Lower leg skin (tissue), 4 donors: ENCODE measurements at places on chromosomes 1 and 21. TPM values are rescaled to one million over a fixed set of nuclear protein-coding genes. Genes with fewer than 3 reads are reported as not detected.

DNA sequence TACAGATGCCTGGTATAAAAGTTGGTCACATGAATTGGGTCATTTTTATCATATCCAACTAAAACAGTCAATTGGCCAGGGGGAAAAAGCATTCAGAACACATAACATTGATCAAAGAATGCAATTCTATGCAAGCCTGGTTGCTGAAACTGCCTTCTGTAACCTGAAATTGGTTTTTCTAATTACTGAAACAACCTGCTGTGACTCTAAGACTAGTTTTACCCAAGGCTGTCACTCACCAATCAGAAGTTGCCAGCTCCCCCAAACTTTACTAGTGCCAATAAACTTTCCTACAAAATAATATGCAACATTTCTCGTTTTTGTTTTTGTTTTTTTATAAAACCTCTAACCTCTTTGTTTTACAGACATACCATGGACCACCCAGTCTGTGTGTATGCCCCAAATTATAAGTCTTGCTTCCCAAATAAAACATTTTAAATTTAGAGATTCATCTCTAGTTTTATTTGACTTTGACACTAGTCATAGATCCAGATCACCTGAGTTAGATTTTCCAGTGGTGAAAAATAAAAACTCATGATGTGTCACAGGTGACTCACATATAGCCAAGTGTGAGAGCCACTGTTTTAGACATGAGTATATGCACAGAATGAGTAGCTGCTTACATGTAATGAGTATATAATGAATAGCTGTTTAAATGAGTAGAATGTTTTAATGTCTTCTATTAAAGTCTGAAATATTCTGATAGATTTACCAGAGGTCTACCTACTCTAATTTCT is 64.2 kb upstream of the CR2 start:
- DNase-seq, result no peak

DNA sequence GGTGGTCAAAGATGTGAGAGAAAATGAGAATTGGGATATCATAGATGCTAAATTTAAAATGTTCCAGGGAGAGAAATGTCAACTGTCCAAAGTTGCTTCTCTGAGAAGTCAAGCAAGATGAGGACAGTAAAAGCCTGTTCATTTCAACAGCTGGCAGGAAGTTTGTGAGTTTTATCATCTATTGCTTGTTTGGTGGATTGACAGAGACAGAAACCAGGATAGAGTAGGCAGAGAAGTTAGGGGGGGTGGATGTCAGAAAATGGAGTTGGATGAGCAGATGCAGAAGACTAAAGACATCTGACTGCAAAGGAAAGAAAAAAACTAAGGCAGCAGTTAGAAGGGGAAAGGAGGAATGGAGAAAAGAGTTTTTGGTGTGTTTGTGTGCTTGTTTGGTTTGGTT is 78.4 kb downstream of the AK5 start:
- no peak for DNase-seq

- peak; percentile 85 for DNase-seq
Observed at GRCh38 chr1:2382621-2383361, 8.6 kb downstream of the MORN1 start.

GRCh38 chr1:157310401-157310800 is 172.2 kb upstream of the ETV3 start:
- DNase-seq, result peak; percentile 61

DNA sequence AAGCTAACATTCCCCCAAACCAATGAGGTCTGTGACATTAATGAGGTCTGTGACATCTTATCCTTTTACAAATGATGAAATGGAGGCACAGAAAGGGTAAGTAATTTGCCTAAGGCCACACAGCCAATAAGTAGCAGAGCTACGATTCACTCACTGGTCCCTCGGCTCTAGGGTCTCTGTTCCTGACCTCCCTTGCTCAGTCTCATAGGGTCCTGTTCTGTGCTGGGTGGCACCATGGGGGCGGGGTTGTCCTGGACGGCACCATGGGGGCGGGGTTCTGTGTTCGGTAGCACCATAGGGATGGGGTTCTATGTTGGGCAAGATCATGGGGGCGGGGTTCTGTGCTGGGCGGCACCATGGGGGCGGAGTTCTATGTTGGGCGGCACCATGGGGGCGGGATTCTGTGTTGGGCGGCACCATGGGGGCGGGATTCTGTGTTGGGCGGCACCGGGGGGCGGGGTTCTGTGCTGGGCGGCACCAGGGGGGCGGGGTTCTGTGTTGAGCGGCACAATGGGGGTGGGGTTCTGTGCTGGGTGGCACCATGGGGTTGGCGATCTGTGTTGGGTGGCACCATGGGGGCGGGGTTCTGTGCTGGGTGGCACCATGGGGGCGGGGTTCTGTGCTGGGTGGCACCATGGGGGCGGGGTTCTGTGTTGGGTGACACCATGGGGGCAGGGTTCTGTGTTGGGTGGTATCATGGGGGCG is 55.6 kb downstream of the CLSTN1 start:
- DNase-seq, result no peak

DNA sequence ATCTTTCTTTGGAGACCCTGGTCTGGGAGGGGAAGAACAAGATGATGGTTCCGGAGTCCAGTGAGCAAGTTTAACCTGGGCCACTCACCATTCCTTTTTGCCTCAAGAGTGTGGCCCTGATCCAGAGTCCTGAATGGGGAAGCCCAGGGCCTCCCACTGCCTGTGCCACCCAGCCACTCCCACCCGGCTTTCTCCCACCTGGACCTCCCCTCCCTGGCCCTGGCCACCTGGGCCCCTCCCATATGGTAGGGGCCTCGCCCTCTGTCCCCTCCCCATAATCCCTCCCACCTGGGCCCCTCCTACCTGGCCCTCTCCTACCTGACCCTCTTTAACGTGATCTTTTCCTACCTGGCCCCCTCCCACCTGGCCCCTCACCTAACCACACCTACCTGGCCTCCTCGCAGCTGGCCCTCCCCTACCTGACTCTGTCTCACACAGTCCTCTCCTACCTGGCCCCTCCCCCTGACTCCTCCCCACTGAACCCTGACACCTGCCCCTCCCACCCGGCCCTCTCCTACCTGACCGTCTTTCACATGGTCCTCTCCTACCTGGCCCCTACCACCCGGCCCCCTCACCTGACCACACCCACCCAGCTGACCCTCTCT is 220.7 kb upstream of the VAMP3 start:
- no peak for DNase-seq

- no peak for DNase-seq
Observed at GRCh38 chr1:211353562-211354212, 27.1 kb downstream of the TRAF5 start.

GRCh38 chr1:180194546-180195207 is 35.4 kb upstream of the LHX4 start:
- no peak for DNase-seq

DNA sequence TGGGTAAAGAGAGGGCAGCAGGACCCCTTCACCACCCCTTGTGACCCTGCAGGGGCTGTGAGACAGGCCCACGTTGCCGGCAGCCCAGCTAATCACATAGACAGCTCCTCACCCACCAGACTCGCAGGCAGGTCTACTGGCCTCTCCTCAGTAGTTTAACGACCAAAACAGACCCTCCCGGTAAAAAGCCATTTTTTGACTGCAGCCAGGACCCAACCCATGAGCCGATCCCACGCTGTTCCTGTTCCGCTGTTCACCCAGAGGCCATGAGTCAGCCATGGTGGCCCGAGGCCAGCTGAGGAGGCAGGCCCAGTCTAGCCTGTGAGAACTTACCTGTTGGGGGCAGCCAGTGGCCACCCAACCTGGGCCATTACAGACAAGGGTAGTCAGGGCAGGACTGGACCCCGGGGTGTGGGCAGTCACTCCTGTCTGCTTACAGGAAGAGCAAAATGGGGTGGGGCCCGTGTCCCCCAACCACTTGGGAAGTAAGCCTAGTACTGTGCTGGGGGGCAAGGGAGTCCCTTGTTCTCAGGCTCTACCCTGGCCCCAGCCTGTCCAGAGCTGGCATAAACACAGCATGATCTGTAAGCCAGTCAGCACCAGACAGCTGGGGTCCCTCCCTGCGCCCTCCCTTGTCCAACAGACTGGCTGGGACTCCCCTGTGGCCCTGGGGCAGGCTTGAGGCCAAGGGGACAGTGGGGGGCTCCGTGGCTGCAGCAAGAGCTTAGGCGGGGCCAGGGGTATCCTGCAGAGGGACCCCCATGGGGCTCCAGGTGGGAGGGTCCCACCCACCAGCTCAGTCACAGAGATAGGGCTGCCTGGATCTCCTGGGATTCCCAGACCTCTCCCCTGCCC is 61.9 kb downstream of the WNT9A start:
- peak; percentile 92 for DNase-seq

DNA sequence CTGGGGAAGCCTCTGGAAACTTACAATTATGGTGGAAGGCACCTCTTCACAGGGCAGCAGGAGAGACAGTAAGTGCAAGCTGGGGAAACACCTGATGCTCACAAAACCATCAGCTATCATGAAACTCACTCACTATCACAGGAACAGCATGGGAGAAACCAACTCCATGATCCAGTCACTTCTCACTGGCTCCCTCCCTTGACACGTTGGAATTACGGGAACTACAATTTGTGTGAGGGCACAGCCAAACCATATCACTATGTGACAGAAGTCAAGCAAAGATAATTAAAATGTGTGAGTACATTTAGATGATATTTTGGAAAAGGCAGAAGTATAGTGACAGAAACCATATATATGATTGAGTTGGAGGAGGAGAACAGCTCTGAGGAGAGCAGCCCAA is 474.0 kb upstream of the OLFM3 start:
- no peak for DNase-seq

DNA sequence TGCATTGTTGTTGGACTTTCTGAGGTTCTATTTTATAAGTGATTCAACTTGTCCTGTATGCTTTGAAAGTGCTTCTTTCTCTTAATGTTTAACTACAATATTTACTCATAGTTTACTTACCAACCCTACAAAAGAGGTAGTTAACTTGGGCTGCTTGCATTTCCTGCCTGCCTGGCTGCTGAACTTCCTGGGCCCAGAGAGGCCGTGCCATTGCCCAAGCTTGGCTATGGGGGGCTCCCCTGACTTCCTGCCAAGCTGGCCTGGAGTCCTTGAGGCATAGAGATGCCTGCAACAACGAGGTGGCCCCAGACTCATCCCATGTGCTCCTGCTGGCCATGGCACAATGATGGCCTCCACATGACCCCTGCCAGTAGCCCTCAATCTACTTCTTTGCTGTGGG is 361.6 kb upstream of the PLD5 start:
- no peak for DNase-seq

- no peak for DNase-seq
Observed at GRCh38 chr1:205012391-205013140, 30.4 kb upstream of the CNTN2 start.

GRCh38 chr1:194024659-194025058 is 838.2 kb upstream of the B3GALT2 start:
- no peak for DNase-seq

DNA sequence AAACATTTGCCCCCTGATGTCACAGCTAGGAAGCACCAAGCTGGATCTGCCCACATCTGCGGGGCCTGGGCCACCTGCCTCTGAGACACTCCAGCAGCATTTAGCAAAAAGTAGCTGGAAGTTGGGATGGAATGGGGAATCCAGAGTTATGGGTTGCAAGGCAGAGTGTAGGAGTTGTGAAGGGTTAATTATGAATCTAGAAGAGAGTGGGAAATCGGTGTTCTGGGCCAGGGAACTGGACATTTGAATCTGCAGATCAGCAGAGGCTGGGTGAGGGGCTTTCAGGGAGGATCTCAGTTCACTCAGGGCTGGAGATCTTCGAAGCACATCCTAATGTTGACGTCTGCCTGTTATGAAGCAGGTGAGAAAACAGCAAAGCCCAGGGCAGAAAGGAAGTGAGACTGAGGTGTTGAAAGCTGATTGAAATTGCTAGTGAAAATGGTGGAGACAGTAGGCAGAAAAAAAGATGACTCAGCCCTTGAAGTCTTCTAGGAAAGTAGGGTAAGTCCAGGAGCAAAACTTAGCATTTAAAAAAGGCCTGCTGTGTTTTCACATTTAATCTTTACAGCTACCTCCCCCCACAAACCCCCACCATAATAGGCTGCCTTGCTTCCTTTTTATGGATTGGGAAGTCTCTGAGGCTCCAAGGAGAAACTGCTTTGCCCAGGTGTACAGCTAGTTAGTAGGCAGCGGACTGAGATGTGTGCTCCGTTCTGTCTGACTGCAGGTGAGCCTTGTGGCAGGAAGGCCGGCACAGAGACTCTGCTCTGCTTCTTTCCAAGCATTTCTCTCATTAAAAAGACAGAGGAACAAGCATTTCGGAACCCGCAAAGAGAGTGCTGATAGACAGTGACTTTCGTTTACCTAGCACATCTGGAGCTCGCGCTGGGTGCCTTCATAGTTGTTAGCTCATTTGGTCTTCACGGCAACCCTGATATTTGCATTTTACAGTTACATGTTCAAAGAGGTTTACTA is 7.2 kb downstream of the VANGL1 start:
- no peak for DNase-seq

- DNase-seq, result peak; percentile 93
Observed at GRCh38 chr21:43361493-43362296, 65.2 kb downstream of the SIK1 start.

DNA sequence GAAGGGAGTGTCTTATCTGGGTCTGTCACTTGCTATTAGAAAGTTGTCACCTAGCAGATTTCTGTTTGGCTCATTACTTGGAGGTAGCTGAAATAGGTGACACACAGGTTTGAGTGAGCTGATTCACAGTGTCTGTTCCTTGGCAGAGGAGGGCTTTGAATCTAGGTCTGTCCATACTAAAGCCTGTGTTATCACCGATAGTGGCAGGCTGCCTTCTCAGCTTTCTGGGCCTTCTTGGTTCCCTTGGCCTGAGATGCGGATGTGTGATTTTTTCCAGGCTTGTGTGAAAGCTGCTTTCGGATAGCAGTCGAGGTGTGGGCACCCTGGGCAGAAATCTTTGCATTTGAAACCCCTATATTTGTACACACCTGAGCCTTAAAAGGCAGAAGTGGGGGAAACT is 73.9 kb downstream of the ACTL8 start:
- DNase-seq, result peak; percentile 42

GRCh38 chr1:32871364-32872191 is 866 bp upstream of the FNDC5 start:
- no peak for DNase-seq

DNA sequence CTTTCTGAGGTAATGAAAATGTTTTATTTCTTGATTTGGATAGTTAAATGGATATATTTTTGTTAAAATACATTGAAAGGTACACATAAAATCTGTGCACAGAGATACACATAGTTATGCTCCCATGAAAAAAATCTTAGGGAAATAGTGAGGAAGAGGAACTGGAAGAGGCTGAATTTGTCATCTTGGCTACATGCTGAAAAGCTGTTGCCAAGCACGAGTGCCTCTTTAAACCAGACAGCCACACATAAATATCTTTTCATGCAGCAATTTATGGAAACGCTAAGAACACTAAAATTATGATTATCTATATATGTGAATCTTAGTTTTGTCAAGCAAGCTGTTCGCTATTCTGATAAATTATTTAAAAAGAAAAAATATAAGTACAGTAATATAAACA is 12.8 kb upstream of the ADAR start:
- DNase-seq, result no peak

- no peak for DNase-seq
Observed at GRCh38 chr1:153342178-153342577, 6.5 kb downstream of the PGLYRP4 start.

- DNase-seq, result no peak
Observed at GRCh38 chr1:212951947-212952640, 1.8 kb downstream of the VASH2 start.

The MEX3A gene
- total RNA-seq, result 0.21 TPM

The ICOSLG gene
- total RNA-seq, result 11.9 TPM

The RGS7 gene
- not detected for total RNA-seq

The NOS1AP gene
- 2.1 TPM for total RNA-seq

The PDIK1L gene
- total RNA-seq, result 16.7 TPM

The KMO gene
- 0.15 TPM for total RNA-seq

The MCOLN2 gene
- total RNA-seq, result 1.9 TPM

The CD2 gene
- total RNA-seq, result 1.1 TPM

The PLA2G2D gene
- total RNA-seq, result not detected

The SELE gene
- not detected for total RNA-seq

The IFI16 gene
- 72.0 TPM for total RNA-seq
